ENCODE measurements at places on chromosomes 16 and 17.

DNA sequence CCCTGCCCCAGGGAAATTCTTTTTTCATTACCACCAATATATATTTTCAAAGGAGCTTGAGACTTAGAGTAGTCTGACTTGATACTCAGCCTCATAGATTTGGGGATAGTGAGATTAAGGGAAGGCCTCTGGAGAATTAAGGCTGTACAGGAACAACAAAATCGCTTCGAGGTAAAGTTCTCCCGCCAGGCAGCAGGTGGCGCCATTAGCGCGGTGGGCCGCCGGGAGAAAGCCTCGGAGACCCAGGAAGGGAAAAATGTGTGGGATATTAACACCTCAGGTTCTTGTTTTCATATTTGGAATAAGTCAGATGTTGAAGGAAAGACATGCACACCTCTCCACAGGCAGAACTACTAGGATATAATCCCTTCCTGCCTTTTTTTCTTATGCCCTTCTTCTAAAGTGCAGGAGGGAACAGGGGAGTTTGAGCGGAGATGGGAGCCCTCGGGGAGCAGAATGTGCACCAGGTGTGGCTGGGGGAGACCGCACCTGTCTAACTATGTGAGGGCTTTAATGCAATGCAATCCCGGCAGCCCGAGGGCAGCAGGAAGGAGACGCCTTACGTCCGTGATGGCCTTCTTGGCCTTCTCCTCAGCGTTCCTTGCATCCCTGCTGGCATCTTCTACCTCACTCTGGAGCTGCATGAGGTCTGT lies 25.9 kb downstream of the MYH3 start:
- DNase-seq, result no peak

DNA sequence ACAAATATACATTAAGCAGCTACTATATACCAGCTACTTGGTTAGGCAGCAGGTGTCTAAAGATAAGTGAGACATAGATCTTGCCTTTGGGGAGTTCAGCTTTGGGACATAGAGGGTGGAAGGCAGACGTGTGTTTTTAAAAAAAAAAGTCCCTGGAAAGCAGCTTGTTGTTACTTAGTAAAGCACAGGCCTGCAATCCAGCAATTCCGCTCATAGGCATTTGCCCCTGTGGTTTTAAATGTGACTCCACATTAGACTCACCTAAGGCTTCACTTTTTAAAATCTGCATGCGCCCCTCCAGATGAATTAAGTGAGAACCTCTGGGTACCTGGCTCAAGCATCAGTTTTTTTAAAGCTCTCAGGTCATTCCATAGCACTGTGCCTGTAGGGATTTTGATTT lies 7.2 kb upstream of the MLYCD start:
- no peak for DNase-seq

DNA sequence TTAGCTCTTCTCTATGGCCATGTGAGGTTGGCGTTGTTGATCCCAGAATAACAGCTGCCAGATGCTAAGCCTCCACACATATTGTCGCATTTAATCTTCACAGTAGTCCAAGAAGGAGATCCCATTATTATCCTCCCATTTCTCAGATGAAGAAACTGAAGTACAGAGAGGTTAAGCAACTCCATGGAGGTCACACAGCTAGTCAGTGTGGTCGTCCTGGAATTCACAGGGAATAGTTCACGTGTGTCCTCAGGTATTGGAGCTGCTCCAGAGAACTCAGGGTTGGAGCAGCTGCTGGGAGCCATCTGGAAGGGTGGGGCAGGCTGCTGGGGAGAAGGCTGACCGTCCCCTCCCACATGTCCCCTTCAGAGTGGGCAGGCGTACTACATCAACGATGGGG lies 19.5 kb downstream of the SDR42E2 start:
- DNase-seq, result no peak

GRCh38 chr16:82805866-82806265 lies 179.1 kb downstream of the CDH13 start:
- DNase-seq, result no peak

DNA sequence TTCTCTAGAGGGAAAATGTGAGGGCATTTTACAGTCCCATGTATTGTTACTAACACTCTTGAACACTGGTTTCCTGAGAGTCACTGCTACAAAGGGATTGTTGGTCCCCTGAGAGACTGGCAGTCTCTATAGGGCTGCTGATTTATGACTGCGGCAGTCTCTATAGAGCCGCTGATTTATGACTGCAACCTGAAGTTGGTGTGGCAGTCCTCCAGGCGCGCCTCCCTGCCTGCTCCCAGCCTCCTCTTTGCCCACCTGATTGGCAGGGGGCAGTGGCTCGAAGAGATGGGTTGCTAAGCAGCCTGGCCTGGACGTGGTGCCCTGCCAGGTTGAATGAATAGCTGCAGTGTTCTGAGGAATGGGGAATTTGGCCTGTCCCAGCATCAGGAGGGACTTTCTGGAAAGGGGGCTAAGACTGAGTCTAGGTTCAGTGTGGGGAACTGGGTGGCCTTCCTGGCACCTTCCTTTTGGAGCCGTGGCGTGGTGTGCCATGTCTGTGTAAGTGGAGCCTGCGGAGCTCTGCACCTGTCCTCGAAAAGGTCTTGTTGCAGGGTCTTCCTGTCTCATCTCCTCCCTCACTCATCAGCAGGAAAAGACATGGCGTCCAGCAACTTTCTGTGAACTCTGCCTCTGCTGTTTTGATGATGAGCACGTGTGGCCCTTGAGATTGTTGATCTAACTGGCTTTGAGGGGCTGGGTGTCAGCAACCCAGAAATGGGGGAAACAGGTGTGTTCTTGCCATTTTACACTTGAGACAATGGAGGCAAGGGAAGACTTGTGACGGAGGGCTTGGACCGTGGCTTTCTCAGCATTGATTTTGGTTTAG lies 24.9 kb downstream of the SAP30BP start:
- no peak for DNase-seq

GRCh38 chr17:56121191-56122051 lies 31.9 kb upstream of the ANKFN1 start:
- no peak for DNase-seq
